ENCODE measurements at places on chromosomes 7 and 10.

GRCh38 chr7:30304177-30304884 lies 19.9 kb downstream of the ZNRF2 start:
- DNase-seq: no peak

- DNase-seq: no peak
Measured at GRCh38 chr10:86770412-86770960, 14.1 kb downstream of the BMPR1A start.

DNA sequence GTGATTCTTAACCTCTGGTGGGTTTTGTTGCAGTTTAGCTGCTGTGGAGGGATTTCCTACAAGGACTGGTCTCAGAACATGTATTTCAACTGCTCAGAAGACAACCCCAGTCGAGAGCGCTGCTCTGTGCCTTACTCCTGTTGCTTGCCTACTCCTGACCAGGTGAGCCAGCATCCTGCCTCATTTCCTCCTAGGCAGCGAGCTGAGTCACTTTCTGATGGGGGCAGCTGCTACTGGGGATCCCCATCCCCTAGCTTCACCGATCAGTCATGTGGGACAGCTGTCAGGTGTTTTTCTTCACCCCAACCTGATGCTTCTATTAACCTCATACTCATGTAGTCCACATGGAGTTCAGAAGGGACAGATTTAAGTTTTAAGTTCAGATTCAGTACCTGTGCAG lies 21.7 kb upstream of the SMO start:
- no peak for DNase-seq

DNA sequence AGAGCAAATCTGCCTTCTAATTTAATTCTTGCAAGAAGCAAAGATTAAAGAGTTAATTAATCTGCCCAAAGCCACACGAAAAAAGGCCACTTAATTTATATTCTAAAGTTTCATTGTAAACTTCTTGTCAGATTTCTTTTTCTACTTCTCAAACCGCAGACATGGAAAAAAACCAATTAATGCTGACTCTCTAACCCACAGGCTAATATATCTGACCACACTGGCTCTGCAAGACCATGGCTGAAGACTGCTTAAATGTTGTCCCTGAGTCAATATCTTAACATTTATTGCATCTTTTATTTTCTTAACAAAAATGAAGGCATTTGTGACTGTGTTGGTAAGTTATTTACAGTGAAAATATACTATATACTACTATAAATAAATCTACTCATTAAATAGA lies 234.0 kb upstream of the SP8 start:
- DNase-seq: no peak

DNA sequence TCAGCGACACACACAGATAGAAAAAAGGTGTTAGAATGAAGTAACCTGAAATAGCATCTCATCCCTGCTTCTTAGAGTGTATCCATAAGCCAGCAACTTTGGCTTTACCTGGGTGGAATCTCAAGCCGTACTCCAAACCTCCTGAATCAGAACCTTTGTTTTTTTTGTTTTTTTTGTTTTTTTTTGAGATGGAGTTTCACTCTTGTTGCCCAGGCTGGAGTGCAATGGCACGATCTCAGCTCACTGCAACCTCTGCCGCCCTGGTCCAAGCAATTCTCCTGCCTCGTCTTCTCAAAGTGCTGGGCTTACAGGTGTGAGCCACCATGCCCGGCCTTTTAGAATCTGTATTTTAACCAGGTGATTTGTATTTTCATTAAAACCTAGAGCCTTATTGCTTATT lies 9.0 kb downstream of the NRBF2 start:
- no peak for DNase-seq

- no peak for DNase-seq
Measured at GRCh38 chr10:28627102-28627501, 50.2 kb upstream of the BAMBI start.

GRCh38 chr7:25680636-25681035 lies 452.4 kb upstream of the NPVF start:
- DNase-seq: no peak

DNA sequence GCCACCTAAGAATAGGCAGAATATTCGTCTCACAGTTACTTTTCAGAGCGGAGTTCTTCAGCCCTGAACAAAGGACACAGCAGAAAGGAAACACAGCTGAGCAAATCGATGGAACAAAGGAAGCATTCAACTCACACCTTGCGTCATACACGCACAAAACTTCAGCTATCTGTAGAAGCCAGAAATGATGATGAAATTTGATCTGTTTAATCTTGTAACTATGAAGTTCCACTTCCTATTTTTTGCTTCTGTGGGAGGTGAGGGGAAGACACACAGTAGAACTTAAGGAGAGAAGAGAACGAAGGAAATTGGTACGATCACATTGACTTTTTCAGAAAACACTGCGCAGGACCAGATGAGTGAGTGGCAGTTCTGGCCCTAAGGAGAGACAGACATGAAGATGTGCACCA lies 26.2 kb downstream of the FAM171A1 start:
- DNase-seq: peak; percentile 94

- DNase-seq: peak; percentile 34
Measured at GRCh38 chr10:28668363-28669226, 8.7 kb upstream of the BAMBI start.

DNA sequence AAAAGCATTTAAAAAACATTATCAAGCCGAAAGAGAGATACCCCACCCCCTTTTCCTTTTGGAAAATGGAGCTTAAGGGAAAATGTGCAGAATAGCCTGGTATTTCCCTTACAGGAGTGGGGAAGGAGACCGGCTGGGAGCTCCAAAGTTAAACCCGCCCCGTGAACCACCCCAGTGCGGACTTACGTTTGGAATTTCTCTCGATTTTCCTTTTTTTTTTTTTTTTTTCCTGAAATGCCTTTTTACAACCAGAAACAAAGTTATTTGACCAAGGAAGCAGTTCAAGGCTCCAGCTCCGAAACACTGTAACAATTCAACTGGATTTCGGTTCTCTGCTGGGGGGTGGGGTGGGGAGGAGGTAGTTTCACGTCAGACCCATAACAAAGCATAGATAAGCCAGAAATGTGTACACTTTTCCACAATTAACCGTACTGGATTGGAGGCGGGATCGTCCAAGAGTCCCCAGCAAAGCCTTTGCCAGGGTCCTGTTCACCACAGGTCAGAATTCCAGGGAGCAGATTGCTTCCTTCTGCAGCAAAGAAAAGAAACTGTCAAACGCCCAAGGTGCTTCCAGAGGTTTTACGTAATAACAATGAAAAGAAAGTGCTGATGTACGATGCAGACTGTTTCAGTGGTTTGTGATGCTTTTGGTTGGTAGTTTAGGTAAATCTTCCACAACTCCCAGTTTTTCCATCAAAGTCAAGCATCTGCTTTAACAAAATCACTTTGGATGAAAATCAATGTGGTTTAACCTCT lies 6.7 kb downstream of the SKIDA1 start:
- no peak for DNase-seq

DNA sequence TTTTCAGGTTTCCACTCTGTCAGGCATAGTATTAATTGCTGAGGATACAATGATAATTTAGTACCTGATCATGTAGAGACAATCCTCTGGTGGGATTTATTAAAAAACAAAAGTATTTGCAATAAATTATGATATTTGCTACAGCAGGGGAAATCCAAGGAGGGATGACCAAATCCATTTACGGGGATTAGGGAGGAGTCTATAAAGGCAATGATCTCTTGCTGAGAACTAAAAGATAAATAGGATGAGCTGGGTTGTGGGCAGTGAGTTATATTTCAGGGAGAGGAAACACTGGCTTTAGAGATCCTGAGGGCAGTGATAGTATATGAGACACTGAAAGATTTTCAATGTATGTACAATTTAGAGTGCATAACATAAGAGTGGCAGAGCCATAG lies 305.5 kb downstream of the GPR37 start:
- DNase-seq: no peak

DNA sequence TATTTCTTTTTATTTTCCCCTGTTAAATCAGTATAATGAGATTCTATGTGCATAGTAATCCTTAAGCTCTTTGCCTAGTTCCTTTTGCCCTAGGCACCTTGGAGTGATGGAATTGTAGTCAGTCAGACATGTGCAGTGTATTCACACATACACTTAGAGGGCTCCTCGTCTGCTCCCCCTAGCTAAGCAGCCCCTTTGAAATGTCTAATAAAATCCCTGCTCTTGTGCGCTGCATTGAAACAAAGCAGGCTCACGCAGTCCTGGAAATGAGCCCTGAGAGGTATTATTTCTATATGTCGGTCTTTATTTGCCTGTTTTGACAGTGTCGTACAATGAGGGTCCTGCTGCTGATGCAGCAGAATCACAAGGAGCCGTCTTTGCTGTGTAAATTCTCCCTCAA lies 258.7 kb downstream of the AUTS2 start:
- no peak for DNase-seq

DNA sequence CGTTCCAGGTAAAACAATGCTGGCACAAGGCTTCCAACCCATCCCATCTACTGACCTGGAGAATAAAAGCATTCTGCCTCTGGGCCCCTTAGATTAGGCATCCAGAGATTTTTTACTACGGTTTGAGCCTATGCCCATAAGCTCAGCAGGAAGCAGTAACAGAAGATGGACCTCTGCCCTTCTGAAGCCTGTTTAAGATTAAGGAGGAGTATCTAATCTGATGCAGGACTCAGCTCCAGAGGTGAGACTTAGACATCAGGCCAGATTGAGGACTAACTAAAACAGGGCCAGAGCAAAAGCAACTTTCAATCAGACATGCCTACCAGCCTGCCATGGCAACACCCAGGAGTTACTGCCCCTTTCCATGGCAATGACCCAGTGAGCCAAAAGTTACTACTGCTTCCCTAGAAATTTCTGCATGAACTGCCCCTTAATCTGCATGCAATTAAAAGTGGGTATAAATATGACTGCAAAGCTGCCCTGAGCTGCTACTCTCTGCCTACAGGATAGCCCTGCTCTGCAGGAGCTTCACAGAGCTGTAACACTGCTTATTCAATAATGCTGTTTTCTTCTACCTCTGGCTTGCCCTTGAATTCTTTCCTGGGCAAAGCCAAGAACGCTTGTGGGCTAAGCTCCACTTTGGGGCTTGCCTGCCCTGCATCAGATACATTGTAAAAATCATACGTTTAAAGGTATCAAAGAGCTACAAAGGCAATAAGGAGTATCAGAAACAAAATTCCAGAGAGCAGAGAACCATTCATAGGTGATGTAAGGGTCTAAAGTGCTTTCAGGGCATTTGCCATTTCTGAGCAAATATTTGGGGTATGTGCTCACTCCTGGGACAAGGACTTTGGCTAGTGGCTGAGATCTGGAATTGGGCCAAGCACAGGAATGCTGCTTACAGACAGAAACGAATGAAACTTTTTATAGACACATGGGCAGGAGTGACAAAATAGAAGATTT lies 25.0 kb upstream of the CNNM1 start:
- DNase-seq: no peak

DNA sequence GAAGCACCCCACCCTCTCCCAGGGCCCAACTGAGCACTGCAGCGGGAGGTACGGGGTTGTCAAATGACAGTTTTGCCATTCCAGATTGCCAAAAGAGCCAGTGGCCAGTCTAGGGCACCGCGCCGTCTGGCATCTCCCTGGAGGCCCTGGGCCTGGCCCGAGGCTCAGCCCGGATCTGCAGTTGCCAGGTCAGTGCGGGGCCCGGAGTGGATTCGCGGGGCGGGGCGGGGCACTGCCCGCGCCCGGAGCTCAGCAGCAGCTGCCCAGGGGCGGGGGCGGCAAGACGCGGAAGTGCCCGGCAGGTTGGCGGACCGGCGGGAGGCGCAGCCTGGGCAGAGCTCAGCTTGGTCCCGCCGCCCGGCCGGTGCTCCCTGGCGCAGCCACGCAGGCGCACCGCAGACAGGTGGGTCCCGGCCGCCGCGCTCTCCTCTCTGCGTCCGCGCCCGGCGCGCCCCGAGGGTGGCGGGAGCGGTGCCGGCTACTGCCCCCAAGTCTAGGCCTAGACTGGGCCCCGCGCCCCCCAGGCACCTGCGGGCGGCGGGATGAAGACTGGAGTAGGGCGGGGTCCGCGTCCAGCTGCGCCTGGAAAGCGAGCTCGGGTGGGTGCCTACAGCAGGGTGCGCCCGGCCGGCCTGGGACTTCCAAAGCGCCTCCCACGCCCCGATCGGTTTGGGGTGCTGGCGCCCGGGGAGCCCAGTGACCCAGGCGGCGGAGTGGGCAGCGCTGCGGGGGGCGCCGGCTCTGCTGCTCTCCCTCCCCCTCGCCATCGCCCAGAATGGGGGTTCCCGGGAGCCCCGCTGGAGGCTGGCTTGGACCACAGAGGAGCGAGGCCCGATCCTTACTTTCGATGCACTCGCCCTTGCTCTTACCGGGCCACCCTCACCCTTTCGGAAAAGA lies at the start of gene IRF5:
Gene IRF5, plus strand, starts transcription at position 281 of the 897 bp plus-strand sequence. CDS start 4,155 bp downstream, outside the sequence.
- DNase-seq: no peak

GRCh38 chr10:13820964-13821337 lies 234.2 kb downstream of the PRPF18 start:
- no peak for DNase-seq

- DNase-seq: peak; percentile 86
Measured at GRCh38 chr10:15451137-15452094, 80.3 kb upstream of the FAM171A1 start.

- DNase-seq: no peak
Measured at GRCh38 chr10:49243610-49244283, 55.2 kb upstream of the C10orf71 start.

DNA sequence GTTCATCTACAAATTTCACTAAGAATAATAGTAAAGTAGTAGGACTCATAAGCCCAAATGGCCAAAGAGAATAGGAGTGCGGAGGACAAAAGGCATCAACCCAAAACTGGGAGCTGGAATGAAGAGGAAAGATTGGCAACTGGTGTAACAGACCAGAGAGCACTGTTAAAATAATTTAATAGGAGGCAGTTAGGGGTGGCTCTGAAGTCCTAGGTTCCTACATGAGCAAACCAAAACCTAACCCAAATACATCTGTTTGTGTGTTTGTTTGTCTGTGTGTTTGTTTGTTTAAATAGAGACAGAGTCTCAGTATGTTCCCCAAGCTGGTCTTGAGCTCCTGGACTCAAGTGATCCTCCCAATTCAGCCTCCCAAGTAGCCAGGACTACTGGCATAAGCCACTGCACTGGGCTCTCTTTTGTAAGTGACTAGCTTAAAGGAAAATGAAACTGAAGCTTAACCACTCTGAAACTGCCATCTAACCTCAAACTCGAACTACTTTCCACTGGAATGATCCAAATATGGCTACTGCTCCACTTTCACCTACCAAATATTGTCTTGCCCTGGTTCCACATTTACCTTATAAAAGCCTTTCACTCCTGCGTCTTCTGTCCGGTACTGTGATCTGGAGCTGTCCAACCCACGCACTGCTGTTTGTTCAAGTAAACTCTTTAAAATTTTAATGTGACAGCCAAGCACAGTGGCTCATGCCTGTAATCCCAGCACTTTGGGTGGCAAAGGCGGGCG lies 94.9 kb downstream of the AKR1D1 start:
- no peak for DNase-seq

DNA sequence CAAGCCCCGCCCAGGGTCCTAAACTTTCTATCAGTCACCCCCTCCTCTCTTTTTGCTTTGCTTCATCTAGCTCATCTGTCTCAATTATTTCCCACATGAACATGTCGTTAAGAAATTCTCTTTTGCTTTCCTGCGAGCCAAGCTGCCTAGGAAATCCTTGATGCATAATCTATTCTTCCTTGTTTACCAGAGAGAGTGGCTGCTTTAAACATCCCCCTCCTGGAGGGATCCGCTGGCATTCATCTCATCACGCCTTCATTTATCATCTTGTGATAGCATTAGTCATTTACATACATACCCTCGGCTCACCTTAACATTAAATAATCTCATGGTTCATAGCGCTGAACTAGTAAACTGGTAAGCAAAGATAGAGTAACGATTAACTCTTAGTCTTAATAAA lies 96.7 kb downstream of the ANK3 start:
- DNase-seq: no peak

Measured in KBM-7 (cell line).